ENCODE measurements at places on chromosomes 5 and 9.

DNA sequence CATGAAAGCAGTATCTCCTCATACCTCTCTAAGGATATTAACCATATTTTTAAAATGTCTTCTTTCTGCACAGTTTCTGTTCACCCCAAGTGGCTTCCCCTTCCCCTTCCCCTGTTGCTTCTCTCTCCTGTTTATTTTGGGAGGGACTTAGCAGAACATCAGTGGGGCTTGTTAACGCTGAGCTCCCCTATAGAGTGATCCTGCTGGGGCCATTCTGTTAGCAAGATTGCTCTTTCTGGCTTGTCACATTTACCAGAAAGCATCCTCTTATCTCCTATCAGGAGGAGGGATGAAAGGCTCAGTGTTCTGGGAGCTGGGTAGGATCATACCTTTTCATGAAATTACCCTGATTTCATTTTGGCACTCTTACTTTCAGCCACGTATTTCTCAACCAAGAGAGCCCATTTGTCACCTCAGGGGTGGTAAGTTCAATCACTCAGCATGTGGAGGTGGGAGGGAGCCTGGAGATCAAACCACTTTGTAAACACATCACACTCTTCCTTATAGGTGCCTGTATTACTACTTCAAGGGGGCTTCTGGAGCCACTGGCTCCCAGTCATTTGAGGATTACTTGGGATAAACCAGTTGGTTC lies 16.7 kb downstream of the NXNL2 start:
- DNase-seq: no peak

DNA sequence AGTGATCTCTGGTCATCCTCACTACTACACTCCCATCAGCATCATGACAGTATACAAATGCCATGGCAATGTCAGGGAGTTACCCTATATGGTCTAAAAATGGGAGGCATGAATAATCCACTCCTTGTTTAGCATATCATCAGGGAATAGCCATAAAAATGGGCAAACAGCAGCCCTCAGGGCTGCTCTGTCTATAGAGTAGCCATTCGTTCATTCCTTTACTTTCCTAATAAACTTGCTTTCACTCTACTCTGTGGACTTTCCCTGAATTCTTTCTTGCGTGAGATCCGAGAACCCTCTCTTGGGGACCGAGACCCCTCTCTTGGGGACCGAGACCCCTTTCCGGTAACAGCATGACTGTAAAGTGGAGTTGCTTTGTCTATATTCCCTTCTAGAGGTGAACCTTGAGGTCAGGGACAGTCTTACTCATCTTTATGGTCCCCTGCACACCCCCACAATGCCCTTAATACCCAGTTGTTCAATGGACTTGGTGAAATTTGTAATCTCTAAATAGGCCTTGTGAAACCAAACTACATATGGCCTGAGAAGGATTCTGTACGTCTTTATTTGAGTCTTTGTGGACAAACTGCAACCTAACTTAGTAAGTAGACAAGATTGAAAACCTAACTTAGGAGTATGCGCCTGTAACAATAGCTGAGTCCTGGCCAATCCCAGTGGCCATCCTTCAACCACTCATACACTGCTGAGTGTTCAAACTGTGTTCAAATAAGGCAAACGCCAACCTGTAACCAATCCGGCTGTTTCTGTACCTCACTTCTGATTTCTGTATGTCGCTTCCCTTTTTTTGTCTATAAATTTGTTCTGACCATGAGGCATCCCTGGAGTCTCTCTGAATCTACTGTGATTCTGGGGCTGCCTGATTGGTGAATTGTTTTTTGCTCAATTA lies 32.3 kb upstream of the UBTD2 start:
- DNase-seq: no peak

DNA sequence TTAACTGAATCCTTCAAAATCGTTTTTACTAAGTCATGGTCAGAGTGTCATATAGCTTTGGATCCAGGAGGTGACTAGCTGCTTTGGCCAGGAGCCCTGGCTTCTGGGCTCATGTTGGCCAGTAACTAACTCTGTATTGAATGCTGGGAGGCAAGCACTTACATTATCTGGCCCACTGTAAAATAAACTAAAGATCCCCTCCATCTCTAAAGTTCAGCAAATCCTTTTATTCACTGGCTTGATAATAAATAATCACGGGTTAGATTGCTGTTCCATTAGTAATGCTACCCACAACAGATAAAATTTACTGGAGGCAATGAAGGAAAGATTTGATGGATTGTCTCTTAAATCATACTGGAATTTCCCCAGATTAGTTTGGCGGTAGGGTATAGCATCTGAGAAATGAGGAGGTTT lies 382.2 kb upstream of the TLE4 start:
- DNase-seq: no peak

DNA sequence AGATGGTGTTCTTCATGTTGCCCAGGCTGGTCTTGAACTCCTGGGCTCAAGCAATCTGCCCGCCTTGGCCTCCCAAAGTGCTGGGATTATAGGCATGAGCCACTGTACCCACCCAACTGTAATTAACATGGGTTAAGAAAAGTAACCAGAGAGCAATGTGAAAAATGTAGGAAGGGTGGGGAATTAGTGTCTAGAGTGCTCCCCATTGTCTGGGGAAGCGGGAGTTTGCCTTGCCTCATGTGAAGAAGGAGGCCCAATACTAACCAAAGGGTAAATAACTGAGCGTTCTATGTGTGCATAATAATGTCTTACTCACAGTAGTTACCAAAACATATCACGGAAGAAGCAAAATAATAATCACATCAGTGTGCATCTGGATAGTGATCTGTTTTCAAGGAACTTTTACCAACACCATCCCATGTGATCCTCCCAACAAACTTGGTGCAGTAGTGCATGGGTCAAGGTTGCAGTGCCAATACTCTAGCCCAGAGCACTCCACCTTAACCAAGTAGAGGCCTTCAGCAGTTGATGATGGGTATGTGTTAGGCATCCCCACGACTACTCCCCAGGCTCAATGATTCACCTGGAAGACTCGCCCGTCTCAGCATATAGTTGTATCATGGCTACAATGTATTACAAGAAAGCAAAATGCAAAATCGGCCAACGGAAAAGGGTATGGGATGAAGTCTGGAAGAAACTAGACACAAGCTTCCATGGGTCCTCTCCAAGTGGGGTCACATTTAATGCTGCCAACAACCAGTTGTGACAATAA lies 26.2 kb downstream of the GNAQ start:
- DNase-seq: no peak

- no peak for DNase-seq
Measured at GRCh38 chr5:179908528-179908927, 831 bp upstream of the TBC1D9B start.

DNA sequence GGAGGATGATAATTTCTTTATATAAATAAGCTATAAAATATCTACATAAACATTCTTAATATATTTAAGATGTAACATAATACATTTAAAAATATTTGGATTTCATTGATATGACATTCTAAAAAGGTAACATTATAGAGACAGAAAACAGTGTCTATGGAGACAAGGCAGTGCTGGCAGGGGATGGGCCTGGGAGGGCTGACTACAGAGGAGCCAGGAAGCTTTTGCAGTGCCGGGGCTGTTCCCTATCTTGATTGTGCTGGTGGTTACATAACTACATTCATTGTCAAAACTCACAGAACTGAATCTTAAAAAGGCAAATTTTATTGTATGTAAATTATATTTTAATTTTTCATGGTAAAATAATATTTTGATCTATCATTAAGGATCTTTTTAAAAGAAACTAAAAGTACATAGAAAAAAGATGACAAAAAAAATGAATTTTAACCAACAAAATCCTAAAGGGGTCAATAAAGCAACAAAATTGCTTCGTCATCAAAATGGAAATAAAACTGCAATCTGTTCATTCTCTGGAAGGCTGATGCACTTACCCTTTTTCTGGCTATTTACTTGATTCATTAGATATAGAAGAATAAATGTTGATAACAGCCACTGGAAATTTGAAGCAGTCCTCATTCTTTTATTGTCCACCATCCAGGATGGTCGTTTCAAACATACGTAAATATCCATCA lies 26.3 kb downstream of the LIFR start:
- no peak for DNase-seq

DNA sequence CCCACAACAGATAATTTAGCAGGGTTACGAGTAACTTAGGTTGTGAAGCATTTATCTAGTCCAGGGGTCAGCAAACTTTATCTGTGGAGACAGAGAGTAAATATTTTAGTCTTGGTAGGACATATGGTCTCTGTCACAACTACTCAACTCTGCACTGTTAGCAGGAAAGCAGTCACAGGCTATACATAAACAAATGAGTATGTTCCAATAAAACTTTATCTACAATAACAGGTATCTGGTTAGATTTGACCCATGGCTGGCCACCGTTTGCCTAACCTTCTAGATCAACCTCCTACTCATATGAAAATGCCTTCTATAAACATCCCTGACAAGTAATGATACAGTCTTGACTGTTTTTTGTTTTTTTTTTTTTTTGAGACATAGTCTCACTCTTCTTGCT lies 13.0 kb upstream of the HK3 start:
- DNase-seq: no peak

DNA sequence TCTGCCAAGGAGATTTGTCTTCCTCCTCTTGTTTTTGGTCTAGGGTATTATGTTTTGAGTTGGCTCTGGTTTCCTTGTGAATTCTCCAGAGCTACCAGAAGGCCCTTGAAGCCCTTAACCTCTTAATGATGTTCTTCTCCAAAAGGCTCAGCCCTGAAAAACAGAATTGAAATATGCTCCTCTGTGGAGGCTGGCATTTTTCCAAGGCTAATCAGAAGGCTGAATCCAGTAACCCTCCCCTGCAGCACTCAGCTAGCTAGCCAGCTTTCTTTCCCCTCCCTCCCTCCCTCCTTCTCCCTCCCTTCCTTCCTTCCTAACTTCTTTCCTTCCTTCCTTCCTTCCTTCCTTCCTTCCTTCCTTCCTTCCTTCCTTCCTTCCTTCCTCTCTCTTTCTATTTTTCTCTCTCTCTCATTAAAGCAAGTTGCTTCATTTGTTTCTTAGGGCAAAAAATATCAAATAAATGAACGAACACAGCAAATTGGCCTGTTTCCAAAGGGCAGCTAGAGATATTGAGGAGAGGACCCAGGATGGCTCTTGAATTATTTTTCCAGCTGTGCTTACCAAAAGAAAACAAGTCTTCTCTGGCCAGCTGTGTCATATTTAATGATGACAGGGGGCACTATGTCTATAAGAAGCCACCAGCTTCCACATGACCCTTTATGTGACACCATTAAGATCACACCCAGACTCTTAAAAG lies 38.7 kb downstream of the JAKMIP2 start:
- peak; percentile 81 for DNase-seq

- DNase-seq: no peak
Measured at GRCh38 chr9:110291921-110292557, 35.7 kb upstream of the TXN start.

- DNase-seq: no peak
Measured at GRCh38 chr9:693201-694091, 148.1 kb upstream of the DMRT1 start.

DNA sequence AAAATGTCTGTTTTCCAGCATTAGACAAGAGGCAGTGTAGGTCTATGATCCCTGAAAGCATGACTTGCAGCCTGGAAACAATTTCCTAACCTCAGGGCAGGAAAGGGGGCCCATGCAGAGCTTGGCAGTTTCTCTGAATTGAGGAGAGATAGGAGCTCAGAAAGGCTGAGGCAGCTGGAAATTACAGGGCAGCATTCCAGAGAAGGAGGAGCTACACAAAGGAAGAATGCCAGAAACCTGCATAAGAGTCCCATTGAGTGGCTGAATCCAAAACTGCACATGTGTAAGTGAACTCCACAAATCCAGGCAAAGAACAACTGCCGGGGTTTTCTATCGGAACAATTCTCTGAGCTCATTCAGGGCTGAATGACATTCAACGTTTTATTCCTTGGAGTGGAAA lies 346.8 kb downstream of the PIK3R1 start:
- peak; percentile 8 for DNase-seq

GRCh38 chr9:15843931-15844330 lies 291.1 kb downstream of the CCDC171 start:
- DNase-seq: no peak

All from NCI-H1105 (cell line).